ENCODE measurements at places on chromosomes 16 and 17.

GRCh38 chr16:56067406-56067805, 123.9 kb upstream of the GNAO1 start:
- no peak for DNase-seq

- DNase-seq, result peak; percentile 87
These were observed 2.2 kb upstream of the MPG start for GRCh38 chr16:75580-76501.

GRCh38 chr17:49522357-49522890, 27.3 kb downstream of the NGFR start:
- peak; percentile 30 for DNase-seq

GRCh38 chr17:51028176-51028863, 92.3 kb downstream of the SPAG9 start:
- DNase-seq, result no peak

DNA sequence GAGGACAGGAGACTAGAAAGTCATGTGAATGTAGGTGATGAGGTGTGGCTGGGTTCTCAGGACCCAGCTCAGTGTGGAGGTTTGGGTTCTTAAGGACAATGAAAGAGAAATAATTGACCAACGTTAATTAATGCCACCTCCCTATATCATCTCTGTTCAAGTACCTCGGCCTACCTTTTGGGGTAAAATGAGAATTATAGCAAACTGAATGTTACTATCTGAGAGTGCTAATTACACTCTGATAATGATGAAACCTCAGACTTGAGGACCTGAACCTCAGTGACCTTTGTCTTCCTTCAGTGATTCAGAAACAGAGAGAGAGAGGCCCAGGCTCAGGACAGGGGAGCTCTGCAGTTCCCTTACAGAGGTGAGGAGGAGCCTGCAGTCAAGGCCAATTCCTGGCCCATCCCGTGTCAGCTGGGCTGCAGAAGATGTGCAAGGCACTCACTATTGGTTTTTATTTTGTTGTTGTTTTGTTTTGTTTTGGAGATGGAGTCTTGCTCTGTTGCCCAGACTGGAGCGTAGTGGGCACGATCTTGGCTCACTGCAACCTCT, 57.3 kb downstream of the SALL1 start:
- DNase-seq, result no peak

- DNase-seq, result no peak
These were observed 20.9 kb upstream of the CALB2 start for GRCh38 chr16:71337631-71338030.

GRCh38 chr16:11092788-11093571, 148.6 kb downstream of the CLEC16A start:
- DNase-seq, result no peak

DNA sequence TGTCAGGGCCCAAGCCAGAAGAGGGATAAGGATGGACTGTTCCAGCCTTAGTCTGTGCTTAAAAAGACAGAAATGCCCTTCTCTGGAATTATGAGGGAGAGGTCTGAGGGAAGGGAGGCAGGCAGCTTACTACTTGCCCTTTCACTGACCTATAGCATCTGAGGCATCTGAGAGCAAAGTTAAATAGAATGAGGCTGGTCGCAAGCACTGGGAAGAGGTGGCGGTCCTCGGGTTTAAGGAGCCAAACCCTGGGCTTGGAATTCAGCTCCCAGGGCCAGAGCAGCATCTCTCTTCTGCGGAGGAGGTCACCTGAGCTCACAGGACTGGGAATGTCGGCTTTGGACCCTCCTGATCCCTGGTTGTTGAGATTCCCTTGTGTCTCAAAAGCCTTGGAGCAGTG, 3.1 kb upstream of the LIMD2 start:
- no peak for DNase-seq

DNA sequence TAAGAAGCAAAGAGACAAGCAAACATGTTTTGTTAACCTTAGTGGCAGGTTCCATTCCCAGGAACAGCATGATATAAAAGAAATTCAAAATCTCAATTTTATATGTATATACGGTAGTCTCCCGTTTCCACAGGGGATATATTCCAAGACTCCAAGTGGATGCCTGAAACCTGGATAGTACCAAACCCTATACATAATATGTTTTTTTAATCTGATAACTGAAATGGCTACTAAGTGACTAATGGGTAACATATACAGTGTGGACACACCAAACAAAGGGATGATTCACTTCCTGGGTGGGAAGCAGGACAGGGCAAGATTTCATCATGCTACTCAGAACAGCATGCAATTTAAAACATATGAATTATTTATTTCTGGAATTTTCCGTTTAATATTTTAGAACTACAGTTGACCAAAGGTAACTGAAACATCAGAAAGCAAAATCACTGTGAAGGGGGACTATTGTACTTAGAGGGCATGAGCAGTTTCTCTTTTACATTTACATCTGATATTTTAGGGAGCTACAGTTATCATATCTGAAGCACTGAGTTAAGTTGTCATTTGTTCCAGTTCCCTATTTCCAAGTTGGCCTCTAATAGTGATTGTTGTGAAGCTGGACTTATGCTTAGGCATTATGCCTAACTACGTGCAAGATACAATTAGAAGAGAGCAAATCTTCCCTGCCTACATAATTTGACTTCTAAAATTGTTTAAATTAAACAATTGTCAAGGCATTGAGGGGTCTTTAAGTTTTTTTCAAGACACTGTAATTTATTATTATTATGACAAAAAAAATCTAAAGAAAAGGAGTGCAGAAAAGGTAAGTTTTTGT, 34.1 kb upstream of the ABCA6 start:
- no peak for DNase-seq

DNA sequence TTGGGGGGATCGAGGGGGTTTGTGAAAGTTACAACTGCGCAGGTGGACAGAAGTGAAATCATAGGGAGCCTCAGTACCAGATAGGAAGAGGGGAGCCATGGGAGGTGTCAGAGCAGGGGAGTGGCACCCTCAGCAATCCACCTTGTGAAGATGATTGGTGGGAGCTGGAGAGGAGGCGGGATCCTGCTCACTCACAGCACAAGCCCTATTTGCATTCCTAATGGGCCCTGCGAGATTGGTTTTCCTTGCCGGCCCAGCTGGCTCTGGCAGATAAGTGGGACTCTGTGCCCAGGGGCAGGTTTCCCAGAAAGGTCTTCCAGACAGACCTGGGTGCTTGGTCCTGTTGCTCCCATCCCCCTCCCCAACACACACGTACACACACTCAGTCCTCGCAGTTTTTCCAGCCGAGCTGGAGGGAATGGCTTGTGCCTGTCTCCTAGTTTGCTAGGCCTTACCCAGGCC, 9.4 kb downstream of the WNT3 start:
- DNase-seq, result peak; percentile 86

GRCh38 chr16:73083271-73083670, 35.3 kb upstream of the ZFHX3 start:
- DNase-seq, result no peak

DNA sequence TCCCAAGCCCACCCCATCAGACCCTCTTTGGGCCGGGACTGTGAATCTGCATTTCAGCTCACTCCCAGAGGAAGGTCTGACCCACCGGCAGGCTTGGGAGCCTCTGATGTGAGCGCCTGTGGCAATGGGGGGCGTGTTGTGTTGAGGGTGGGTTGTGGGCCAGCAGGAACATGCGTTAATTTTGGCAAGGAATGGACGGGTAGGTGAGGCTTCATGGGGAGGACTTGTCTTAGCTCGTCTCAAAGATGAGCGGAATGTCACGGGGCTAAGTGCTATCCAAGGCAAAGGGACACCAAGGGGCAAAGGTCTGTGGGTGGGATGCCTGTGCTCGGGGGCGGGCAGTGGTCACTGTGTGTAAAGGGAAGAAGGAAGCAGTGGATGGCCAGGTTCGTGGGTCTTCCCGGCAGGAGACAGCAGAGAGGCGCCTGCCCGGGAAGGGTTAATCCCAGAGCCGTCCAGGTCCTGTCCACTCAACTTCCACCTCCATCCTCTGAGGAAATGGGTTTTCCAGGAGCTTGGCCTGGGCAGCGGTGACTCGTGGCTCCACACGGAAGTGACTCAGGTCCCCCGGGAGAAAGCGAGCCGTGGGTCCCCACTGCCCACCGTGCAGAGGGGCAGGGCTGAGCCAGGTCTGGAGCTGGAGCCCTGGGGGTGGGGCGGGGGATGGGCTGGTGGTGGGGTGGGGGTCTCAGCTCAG, 17.4 kb downstream of the ADGRG1 start:
- no peak for DNase-seq

- DNase-seq, result peak; percentile 52
These were observed 2.1 kb downstream of the ZNF646 start for GRCh38 chr16:31076319-31076718.

- no peak for DNase-seq
These were observed 446.5 kb downstream of the MAF start for GRCh38 chr16:79154086-79154485.

GRCh38 chr17:46868689-46869187, 17.4 kb downstream of the WNT9B start:
- no peak for DNase-seq

- DNase-seq, result no peak
These were observed 137.9 kb upstream of the HS3ST4 start for GRCh38 chr16:25553711-25554436.

DNA sequence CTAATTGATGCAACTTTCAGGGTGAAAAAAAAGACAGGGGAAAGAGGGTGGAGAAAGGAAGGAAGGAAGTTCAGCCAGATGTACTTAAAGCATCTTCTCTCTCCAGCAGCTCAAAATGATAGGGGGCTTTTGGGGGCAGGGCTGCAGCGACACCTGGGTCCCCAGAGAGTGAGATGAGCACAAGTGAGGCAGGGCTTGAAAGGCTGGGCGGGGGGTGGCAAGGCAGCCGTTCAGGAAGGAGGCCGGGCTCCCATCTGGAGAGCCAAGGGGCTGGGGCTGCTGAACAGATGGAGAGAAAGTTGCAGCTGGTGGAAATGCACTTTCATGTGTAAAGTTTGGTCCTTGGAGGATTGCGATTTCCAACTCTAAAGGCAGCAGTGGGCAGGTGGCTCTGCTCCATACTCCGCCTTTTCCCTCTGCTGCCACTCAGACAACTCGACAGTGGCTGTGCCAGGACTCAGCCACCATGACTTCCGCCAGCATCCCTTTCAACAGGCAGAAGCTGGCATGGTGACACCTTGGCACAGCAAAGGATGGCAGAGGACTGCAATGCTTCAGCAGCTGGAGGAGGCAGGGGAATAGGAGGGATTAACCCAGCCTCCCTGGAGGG, 7.7 kb downstream of the SLC35B1 start:
- DNase-seq, result no peak

- no peak for DNase-seq
These were observed 218.1 kb upstream of the KCNJ16 start for GRCh38 chr17:69856946-69857345.

GRCh38 chr16:79980650-79981521, 380.3 kb upstream of the MAF start:
- DNase-seq, result no peak

GRCh38 chr16:30523768-30524574, 2.4 kb downstream of the ZNF768 start:
- DNase-seq, result no peak

- peak; percentile 40 for DNase-seq
These were observed 7.3 kb downstream of the KIF18B start for GRCh38 chr17:44940317-44940716.

DNA sequence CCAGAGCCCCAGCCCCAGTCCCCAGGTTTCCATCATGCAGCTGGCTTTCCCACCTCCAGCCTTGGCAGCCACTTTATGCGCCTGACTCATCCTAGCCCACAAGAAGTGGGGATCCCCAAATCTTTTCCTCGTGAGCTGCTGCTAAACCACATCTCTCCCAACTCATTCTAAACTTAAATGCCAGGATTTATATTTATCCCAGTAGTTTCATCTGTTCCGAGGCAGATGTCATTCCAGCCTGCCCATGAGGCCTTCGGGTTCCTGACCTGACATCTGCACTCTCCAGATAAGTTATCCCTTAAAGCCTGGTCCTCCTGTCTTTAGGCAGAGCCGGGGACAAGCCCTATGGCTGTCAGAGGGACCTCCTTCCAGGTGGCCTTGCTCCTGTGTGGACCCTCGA, 16.6 kb downstream of the PLXDC1 start:
- DNase-seq, result no peak

DNA sequence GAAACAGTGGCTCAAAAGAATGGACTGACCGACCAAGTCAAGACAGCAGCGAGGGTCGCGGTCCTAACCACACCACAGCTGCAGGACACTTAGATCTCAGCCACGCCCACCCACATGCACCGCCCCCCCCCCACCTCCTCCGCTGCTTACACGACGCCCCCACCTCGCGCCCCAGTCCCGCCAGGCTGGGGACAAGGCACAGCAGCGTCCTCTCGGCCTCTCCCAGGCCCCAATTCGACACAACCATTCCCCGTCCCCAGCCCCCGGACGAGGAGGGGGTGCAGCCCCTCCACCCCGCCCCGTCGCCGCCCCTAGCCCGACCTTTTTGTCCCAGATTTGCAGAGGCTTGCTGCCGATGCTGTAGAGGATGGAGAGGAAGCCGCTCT, 477 bp downstream of the CFAP20 start:
- DNase-seq, result peak; percentile 79

DNA sequence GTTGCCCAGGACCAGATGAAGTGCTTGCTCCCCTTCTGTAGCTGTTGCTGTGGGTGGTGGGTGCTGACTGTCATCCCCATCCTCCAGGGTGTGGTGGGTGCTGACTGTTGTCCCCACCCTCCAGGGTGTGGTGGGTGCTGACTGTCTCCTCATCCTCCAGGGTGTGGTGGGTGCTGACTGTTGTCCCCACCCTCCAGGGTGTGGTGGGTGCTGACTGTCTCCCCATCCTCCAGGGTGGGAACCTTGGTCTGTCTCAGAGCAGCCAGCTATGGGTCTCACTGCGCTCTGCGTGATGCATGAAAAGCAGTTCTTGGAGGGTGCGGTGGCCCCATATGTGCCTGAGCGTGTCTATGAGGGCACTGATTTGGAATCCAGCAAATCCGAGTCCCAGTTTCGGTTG, 163.8 kb downstream of the RPTOR start:
- DNase-seq, result no peak

DNA sequence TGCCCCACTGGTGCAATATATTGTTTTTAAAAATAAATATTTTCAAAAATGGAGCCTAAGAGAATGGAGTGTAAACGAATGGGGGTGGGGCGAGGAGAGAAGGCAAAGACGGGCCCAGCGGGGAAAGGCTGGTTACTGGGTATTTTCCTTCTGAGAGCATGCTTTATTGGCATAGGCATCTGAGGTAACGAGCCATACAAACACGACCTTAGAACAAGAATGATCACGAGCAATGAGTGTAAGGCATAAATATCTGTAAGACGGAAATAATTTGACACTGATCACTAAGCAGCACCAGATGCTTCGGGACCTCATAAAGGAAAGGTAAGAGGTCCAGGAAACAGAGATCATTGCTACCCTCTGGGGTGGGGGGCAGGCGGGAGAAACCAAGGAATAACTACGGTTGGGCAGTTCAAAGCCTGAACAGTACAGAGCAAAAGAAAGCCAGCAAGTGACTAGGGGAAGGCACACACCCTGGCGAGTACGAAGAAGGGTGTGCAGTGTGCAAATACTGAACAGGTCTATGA, 959 bp downstream of the SSH2 start:
- DNase-seq, result peak; percentile 21

DNA sequence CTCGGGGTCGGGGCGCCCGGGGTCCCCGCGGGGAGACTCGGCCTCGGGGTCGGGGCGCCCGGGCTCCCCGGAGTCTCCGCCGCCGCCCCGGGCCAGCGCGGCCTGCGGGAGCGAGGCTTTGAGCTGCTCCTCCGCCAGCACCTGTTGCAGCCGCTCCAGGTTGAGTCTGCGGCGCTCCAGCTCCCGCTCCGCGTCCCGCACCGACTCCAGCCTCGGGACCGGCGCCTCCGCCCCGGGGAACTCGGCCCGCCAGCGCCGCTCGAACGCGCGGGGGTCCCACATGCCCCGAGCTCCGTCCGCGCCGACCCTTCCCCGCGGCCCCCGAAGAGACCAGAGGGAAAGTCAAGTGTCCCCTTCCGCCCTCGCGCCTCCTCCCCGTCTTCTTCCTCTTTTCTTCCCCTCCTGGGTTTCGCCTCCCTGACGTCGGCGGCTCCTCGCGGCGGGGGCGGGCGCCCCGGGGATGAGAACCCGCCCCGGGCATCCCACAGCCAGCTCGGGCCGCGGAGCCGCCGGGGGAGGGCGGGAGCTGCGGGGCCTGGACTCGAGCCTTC, 40.8 kb upstream of the BHLHA9 start:
- DNase-seq, result peak; percentile 90

All from H7 (cell line).